ENCODE measurements at places on chromosomes 13 and 19.
A peak's percentile ranks its signal among the peaks of the same experiment; 100 is the strongest.

DNA sequence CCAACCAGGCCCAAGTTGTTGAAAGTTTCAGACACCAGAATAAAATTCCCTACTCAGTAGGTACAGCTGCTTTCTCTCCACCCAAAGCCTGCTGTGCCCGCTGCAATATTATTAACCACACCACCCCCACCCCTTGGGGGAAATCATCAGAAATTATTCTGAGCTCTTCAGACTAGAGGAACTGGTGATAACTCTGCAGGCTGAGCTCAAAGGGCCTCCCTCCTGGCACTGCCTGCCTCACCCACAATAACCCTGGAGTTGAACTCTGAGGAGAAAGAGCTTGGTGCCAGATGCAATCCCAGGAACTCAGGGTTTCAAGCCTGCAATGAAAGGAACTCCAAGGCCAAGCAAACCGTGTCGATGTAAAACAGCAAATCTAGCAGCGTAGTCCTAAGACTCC lies 381.7 kb upstream of the ZNF507 start:
- no peak for DNase-seq

- peak; percentile 50 for DNase-seq
Observed at GRCh38 chr19:4730740-4731171, 7.1 kb upstream of the DPP9 start.

- DNase-seq = no peak
Observed at GRCh38 chr13:43838909-43839308, 40.6 kb downstream of the CCDC122 start.

DNA sequence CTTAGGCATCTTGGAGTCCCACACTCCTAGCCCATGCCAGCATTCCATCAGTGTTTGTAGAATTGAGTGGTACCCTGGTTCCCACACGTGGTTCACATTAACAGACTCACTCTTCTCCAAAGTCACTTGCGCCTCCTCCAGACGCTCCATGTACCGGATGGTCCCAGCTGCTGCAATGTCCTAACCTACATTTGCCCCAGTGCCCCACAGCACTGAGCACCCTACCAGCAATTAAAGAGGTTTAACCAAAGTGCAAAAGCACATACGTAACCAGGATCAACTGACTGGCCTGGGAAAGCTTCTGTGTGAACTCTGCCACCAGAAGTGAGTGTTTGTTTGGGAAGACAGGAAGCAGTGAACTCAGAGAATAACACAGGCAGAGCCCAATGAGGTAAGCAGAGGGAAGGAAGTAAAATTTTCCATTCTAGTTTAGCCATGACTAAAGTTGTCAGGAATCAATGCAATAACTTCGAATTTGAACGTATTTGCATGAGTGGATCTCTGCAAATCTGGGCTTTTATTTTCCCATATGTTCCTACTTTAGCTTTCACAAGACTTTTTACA lies 7.3 kb upstream of the MEDAG start:
- DNase-seq = no peak

DNA sequence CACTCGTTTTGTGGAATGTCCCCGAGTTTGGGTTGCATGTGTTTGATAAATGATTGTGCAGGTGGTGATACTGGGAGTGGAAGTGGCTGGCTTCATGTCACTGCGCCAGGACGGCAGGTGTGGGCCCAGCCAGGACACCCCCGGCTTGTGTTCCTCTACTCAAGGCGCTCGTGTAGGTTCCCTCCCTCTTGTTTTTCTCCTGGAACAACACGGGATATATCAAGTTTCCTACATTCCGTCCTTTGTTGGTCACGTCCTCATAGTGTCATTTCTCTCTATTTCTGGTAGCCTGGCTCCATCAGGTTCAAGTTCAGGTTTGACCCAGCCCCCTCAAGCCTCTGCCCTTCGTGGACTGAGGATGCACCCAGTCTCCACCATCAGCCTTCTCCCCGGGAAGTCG lies 16.3 kb downstream of the IL17D start:
- DNase-seq = no peak

DNA sequence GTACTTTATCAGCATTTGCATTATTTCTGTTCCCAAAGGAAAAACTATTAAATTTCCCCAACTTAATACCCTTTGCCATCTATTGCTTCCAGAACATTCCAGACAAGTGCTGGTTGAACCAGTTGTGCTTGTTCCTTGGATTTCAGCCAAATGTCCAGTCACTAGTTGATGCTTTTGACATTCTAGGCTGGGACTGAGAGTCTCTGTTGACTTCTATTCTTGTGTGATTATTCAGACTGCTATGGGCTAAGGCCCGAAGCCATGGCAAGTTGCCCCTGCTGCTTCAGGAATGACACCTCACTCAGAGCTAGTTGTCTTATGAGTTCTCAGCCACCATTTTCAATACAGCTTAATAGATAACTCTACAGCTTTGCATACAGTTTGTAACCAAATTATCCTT lies 458.1 kb upstream of the ARGLU1 start:
- DNase-seq = no peak

DNA sequence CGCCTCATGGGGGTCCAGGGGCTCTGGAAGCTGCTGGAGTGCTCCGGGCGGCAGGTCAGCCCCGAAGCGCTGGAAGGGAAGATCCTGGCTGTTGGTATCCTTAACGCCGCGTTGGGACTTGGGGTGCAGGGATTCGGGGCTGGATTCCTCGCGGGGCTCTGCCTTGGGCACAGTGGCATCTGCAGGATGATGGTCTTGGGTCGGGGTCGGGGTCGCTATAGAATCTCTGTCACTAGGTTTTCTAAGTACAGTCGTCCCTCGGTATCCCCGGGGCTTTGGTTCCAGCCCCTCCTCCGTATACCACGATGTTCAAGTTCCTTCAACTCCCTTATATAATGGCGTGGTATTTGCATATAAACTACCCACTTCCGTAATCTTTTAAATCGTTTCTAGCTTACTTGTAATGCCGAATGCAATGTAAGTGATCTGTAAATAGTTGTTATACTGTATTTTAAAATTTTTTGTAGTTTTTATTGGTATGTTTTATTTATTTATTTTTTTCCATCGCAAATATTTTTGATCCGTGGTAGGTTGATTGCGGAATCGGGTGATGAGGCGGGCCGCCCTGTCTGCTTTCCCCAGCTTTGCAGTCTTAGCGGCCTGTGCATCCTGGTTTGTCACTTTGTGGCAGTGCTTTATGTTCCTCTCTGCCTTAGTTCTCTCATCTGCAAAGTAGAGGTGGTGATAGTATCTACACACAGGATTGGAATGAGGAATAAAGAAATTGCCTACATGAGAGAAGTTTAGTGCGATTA lies 606 bp downstream of the ERCC5 start:
- peak; percentile 39 for DNase-seq

DNA sequence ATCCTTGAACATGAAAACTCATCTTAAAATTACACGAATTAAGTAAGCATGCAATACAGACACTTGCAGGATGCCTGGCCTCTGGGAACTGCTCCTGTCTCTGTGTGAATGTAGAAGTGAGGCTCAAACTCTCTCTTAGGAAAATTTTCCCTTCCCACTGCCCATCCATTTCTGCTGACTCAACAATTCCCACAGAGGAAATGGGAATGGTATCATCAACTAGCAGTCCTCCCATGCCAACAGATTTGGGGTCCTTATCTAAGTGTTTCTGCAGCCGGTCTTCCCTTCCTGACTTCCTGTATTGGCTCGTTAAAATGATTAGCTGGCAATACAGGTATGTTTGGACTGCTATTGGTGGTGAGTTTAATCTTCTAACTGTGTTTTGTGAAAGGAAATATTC lies 85.8 kb downstream of the DOCK9 start:
- DNase-seq = no peak

DNA sequence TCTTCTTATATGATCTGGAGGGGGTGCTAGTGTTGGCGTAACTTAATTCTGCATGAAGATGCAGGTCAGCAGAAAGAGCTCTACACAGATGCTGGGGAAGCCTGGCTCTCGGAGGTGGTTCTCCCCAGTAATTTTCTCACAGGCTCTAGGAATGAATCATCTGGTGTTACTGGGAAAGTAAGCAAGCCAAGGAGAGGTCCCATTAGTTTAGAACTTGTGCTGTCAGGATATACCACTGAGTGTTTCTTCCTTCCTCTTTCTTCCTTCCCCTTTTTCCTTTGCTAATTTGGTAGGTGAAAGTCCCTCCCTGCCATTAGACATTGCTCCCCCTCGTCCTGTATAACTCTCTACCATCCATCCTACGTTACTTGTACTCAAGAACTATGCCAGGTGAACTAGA lies 68.3 kb downstream of the ATP8A2 start:
- DNase-seq = no peak

GRCh38 chr19:38538793-38539528 lies 78.8 kb downstream of the MAP4K1 start:
- peak; percentile 27 for DNase-seq

DNA sequence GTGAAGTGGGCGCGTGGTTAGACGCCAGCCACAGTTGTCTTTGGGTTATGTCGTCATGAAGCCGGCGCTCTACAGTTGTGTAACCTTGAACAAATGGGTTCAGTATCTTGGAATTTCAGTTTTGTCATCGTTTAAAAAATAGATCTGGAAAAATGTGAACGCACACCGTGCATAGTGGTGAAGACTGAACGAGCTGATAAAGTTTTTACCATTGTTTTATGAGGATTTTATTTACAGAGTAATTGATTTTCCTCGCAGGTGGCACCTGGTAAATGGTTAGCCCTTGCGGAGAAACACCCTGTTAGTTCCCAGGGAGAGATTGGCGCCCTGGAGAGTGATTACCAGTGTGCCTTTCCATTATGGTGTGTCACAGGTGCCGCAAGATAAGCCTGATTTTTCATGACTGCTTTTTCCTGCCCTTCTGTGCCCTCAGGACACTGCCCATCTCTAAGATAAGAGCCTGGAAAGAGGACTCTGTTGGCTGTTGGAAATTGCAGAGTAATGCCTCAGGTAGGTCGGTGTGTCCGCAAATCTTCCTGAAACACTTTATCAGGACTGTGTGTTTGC lies 577 bp downstream of the ZNF181 start:
- DNase-seq = no peak

DNA sequence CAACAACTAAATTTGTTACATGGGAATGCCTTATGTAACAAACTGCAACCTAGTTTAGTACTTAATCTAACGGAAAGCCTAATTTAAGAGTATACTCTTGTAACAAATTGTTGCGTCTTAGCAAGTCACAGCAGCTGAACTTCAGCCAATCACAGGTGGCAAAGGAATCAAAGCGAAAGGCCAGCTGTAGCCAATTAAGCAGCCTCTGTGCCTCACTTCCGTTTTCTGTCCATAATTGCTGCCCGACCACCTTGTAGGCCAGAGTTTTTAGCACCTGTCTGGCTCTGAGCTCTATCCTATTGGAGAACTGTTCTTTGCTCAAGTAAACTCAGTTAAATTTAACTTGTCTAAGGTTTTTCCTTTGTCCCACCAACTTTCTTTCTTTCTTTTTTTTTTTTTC lies 18.1 kb upstream of the HSPH1 start:
- no peak for DNase-seq

- DNase-seq = no peak
Observed at GRCh38 chr19:11033763-11034162, 55.5 kb upstream of the LDLR start.
